Esophagus muscularis mucosa (tissue), 4 donors: ENCODE measurements at places on chromosomes 7 and 10. TPM values are rescaled to one million over a fixed set of nuclear protein-coding genes. Genes with fewer than 3 reads are reported as not detected.

- H3K27ac ChIP-seq, result no peak overlapping the region
- no peak for DNase-seq
- H3K4me3 ChIP-seq, result no peak overlapping the region
- no peaks in the 10 kb centered on the region for H3K36me3 ChIP-seq
- no peaks in the 10 kb centered on the region for H3K27me3 ChIP-seq
Observed at GRCh38 chr10:124569623-124570470, 108.2 kb downstream of the LHPP start.

DNA sequence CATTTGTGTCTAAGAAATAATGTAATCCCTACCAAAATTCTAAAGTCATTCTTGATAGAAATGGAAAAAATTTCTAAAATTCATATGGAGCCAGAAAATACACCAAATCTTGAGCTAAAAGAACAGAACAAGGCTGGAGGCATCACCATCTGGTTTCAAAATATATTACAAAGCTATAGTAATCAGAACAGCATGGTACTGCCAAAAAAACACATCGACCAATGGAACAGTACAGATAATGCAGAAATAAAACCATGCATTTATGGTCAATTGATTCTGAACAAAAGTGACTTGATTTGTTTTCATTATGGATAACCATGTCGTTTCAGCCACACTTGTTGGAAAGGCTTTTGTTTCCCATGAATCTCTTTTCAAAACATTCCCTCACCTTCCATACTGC, 7.0 kb upstream of the WDFY4 start:
- H3K4me3 ChIP-seq, result no peak overlapping the region
- no peak for DNase-seq
- no peaks in the 10 kb centered on the region for H3K4me1 ChIP-seq
- no peaks in the 10 kb centered on the region for H3K27me3 ChIP-seq

- peak; percentile 42 for DNase-seq
- no peaks in the 10 kb centered on the region for H3K36me3 ChIP-seq
- H3K27me3 ChIP-seq, result no peaks in the 10 kb centered on the region
- no peak overlapping the region for H3K27ac ChIP-seq
Observed at GRCh38 chr7:48298779-48299178, 127.5 kb downstream of the ABCA13 start.

DNA sequence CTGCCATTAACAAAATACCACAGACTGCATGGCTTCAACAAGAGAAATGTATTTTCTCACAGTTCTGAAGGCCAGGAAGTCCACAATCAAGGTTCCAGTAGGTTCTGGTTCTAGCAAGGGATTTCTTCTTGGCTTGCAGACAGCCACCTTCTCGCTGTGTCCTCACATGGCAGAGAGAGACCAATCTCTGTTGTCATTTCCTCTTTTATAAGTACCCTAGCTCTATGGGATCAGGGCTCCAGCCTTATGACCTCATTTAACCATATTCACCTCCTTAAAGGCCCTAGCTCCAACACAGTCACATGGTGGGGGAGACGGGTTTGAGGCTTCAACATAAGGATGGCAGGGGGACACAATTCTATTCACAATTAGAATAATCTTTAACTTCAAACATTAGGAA, 23.6 kb downstream of the ABI1 start:
- no peak overlapping the region for H3K27ac ChIP-seq
- H3K27me3 ChIP-seq, result no peaks in the 10 kb centered on the region
- no peak overlapping the region for H3K4me3 ChIP-seq
- no peak for DNase-seq

Gene GJD4
- not detected for total RNA-seq

Gene HTR7
- total RNA-seq, result 0.33 TPM
